Calu3 (cell line): ENCODE measurements at places on chromosomes 2 and 18. TPM values are rescaled to one million over a fixed set of nuclear protein-coding genes. Genes with fewer than 3 reads are reported as not detected.

DNA sequence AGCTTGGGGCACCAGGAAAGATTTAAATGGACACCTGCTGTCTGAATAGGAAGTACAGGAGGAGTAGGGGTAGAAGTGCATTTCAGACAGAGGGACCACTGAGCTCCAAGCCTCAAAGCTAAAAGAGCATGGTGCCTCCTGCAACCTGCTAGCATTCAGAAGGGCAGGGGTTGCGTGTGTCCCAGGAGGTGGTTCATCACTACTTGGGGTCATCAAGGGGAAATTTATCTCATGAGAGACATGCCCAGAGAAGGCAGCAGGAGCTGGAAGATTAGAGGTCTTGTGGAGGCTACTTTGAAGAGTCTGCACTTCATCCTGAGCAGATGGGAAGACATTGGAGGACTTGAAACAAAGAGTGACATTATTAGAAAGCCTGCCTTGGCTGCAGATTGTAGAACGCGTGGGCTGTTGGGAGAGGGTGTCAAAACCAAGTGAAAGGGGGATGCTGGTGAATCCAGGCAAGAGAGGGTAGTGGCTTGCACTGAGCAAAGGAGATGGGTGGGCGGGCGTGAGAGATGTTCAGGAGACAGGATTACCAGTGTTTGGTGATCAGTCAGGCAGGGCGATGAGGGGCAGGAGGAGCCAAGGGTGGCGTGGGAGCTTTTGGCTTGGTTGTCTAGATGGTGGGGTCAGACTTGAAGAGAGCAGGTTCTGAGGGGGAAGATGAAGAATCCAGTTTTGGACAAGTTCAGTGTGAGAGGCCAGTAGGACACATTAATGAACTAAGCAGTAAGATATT lies 154.0 kb downstream of the DYSF start:
- DNase-seq = no peak

Gene SLC5A7
- total RNA-seq = not detected in 2 replicates

DNA sequence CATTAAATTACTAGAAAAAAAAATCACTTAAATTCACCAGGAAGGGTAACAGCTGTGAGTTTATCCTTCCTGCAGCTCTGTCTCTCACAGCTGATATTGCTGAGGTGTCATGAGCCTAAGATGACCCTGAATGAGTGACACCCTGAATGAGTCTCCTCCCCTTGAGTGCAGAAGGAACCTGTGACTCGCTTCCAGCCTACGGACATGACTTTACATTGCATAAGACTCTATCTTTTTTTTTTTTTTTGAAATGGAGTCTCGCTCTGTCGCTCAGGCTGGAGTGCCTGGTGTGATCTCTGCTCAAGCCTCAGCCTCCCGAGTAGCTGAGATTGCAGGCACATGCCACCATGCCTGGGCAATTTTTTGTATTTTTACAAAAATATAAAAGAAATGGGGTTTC lies 14.1 kb downstream of the MRO start:
- no peak for DNase-seq

DNA sequence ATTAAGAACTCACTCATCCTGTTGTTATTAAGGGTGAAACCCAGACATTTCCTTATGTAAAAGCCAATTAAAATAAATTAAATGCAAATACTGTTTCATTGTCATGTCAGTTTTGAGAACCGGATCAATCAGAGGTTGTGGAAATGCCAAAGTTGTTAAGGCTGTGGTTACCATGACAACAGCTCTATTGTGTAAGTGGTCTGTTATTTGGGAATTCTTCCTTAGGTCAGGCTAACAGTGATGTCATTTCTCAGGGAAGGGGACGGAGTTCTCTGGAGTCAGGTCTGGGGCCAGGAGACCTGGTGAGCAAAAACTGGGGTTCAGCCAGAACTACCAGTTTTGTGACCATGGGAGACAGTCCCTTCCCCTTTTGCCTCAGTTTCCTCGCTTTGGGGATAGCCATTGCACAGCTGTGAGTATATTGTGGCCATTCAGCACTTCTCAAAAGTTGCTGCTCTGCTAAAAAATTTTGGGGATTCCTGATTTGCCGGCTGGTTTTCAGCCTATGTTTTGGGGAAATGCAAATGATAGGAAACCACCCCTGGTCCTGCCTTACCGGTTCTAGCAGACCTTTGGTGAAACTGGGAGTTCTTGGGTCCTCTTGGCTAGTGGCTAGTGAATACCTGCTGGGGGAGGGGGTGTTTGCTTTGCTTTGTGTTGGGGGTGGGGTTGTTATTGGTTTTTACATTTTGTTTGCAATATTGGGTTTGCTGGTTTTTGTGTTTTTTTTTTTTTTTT lies 21.6 kb downstream of the HPCAL1 start:
- DNase-seq = no peak

GRCh38 chr18:12027046-12027445 lies 45.7 kb downstream of the IMPA2 start:
- DNase-seq = no peak

DNA sequence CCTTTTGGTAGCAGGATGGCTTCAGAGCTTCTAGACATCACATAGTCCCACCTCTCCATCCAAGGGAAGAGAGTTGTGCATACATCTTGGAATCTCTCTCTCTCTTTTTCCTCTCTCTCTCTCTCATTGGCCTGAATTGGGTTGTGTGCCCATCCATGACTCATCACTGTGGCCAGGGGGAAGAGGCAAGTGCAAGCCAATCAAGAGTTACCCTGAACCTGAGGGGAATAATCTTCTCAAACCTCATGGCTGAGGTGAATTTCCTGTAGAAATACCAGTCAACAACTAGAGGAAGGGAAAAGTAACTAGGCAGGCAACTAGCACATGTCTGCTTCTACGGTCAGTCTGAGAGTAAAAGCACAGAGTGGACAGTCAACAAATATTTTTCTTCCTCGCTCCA lies 7.3 kb upstream of the CHN1 start:
- no peak for DNase-seq

- no peak for DNase-seq
Observed at GRCh38 chr2:129133692-129134641, 815.3 kb upstream of the HS6ST1 start.

GRCh38 chr2:240637116-240637900 lies 12.0 kb downstream of the GPR35 start:
- DNase-seq = no peak

DNA sequence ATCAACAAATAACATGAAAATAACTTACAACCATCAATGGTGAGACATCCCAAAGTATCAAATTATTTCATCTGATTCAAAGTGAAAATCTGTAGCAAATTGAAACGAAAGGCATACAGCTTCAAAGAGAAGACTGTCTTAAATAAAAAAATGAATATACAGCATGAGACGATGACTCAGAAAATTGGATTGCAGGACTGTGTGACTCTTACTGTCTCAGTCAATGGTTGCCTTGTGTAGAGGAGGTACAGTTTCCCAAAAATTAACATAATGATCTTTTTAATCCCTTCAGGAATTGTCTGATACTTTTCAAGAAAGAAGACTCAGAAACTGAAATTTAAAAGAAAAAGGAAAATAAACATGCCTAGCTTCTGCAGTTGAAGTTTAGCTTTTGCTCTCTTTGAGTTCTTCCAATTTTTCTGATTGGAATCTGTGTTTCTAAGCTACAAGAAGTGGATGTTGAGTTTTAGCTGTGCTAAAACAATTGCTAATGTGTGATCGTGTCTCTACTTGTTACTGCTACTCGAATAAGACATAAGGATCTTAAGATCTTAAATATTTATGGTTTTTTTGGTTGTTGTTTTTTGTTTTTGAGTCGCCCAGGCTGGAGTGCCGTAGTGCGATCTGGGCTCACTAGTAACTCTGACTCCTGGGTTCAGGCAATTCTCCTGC lies 41.1 kb upstream of the EPB41L3 start:
- no peak for DNase-seq

- no peak for DNase-seq
Observed at GRCh38 chr2:197324801-197325200, 14.2 kb upstream of the ANKRD44 start.

DNA sequence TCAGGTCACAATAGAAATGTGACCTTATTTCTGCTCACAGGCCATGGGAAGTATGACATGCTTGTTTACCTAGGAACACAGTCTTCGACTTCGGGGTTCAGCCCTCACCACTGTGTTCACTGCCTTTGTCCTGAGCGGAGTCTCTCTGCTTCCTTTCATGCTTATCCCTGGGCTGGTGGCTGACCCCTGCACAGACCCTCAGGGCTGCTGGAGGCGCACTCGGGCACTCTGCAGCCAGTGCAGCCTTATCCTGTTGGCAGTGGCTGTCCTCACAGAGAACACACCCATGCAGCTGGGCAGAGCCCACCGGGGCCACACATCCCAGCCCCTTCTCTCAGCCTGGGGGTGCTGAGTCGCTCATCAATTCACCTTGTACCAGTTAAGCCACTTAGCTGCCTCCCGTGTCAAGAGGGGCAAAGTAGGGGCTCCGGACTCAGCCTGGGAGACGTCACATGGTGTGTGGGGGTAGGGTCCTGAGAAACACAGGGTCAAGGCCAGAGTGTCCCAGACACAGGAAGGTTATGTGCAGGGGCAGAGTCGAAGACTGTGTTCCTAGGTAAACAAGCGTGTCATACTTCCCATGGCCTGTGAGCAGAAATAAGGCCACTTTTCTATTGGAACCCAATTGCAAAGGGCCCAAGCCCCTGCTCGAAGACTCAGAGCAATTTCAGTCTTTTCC lies 107.5 kb downstream of the FAM210A start:
- no peak for DNase-seq

DNA sequence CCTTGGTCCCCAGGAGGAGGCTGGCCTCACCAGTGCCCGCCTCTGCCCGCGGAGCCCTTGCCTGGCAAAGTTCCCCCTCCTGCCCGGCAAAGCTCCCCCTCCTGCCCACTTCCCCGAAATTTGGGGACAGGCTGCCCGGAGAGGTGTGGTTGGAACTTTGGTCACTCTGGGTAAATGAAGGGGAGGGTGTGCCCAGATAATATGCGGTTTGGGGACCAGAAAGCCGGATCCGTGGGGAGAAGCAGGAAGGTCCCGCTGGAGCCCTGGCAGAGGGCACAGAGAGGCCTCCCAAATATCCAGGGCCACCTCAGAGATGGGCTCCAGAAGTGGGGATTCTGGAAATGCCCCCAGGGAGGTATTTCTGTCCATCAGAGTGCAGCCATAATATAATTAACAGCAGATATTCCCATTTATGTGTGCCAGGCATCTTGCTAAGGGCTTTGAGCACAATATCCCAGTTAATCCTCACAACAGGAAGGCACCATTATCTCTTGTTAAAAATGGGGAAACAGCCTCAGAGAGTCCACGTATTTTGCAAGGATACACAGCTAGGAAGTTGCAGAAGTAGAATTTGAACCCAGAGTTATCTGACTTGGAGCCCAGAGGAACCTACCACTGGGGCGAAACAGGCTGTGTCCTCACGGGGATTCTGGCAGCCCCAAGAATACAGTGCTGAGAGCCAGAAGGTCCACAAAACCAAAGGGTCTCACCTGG lies 914 bp downstream of the STEAP3 start:
- no peak for DNase-seq

GRCh38 chr2:88737385-88737784 lies 45.9 kb downstream of the RPIA start:
- no peak for DNase-seq

DNA sequence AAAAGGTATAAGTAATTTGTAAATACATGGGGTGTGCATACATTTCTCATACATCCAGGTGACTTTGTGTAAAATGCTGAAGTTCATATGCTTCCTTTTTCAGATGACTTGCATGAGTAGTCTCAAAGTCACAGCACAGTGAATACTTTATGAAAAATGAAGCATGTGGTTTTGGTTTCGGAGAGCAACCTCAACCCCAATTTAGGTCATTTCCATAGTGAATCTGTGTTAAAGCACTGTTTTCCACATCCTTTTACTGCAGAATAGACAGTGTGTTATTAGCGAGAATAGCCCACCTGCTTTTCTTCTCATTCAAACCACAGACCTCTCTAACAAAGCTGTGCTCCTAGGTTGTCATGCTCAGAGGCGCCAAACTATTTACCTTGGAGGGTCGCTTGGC lies 204.4 kb upstream of the RASGRP3 start:
- DNase-seq = no peak

DNA sequence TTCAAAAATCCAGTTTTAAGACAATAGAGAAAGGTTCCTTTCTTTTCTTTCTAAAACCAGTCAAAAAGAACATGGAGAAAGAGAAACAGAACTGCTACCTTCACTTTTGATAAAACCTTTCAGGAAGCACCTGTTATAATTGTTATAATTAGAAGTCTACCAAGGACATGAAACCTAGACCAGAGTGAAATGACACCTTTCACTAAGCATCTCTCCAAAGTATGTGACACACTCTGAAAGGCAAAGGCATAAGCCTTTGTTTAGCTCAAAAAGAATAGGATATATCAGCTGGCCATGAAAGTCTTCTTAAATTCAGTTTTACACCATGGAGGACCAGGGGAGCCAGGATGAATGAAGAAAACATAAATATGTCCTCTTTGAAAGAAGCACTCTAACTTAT lies 18.8 kb upstream of the RBM45 start:
- no peak for DNase-seq

- DNase-seq = no peak
Observed at GRCh38 chr2:120607506-120607905, 128.2 kb upstream of the GLI2 start.
